ENCODE measurements at places on chromosomes 16 and 17.

- no peak for DNase-seq
Measured at GRCh38 chr16:86343796-86344585, 166.3 kb upstream of the FOXF1 start.

GRCh38 chr17:48294020-48294805 is 135.8 kb downstream of the SKAP1 start:
- no peak for DNase-seq

DNA sequence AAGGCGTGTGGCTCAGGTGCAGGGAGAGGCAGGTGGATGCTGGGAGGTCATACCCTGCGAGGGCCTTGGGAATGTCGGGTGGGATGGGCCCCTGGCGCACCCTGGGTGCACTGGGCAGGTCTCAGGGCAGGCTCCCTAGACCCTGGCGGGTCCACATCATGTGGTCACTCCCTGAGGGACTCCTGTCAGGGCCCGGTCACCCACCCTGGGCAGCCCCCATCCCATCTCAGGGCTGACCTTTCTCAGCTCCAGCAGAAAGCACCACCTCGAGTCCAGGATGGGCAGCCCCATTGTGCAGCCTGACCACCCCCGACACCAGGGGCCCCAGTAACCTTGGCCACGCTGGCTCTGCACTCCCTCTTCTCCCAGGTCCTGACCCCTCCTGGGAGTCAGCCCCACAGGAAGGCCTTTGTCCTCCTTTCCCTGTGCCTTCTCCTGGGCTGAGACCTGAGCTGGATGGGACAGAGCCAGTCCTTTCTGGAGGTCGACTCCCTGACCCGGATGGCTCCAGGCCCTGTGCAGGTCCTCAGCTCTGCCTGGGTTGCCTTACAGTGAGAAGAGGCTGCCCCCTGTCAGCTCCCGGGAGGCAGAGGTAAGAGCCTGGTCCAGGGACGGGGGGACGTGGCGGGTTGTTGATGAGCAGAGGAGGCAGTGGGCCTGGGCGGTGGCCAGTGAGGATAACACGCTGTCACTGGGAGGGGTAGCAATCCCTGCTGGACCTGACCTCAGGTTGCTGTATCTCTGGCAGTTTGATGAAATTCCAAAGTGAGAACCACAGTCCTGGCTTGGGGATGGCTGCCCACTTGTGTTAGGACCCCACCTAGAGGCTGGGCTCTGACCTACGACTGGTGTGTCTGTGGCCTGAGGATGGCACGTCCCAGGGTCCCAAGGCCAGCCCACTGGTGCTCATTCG is 77.9 kb downstream of the GOSR1 start:
- no peak for DNase-seq

DNA sequence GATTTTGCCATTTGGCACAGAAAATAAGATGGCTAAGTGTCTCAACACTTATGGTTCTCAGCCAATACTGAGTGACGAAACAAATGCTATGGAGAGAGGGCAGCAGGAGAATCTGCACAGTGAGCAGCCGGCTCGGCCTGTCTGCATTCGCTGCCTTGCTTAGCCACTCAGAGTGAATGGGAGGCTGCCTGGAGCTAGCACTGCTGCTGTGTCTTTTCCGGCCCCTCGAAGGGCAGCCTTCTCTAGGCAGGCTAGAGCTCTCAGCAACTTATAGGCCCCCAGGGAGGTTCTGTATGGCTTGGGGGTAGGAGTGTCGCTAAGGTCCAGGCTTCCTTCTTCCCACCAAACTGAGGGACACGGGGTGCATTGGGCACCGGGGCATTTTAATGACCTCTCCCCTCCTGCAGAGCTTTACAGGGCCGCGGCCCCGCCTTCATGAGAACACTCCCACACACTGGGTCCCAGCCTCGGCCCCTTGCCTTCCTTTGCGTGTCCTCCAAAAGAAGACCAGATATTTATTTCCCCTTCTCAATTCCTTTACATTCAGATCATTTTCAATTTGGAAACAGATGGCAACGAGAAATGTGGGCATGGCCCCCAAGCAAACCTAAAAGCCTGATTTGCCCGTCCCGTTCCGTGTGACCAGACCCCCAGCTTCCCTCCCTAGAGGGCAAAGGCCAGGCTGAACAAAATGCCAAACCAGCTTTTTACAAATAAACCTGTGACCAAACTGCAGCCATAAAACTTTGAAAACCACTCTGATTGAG is 670.9 kb downstream of the TOX3 start:
- DNase-seq, result no peak

DNA sequence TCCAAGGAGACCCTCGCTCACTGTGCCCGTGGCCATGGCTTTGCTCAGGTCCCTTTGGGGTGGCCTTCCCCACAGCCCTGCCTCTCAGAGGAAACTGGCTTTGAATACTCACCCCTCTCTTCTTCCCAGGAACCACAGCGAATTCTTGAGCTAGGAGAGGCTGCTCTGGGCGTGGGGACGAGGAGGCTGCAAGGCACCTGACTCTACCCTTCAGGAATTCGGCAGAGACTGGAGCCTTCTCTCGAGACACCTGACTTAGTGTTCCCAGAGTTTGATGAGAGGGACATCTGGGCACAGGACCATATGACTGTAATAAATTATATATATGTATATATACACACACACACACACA is 6.2 kb downstream of the LLGL2 start:
- DNase-seq, result no peak

DNA sequence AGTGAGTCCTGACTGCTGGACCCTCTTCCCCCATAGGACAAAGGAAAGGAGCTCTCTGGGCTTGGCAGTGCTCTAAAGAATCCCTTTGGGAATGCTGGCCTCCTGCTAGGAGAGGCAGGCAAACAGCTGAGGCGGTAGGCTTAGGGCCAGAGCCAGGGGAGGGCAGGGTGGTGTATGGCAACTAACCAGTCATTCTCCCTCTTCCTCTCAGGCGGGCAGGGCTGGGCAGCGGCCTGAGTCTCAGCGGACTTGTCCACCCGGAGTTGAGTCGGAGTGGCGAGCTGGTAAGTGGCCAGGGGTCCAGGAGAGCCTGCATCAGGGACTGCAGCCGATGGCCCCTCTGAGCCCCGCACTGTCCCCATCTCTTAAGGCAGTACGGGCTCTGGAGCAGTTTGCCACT is 4.4 kb downstream of the ACADVL start:
- no peak for DNase-seq

- DNase-seq, result no peak
Measured at GRCh38 chr17:77128896-77129567, 11.7 kb upstream of the SEC14L1 start.

Data from activated T-helper 1 cell treated with anti-CD3 and anti-CD28 coated beads, Interleukin-2, amount 50 U/mL, for 16 hours (primary cell).